ENCODE measurements at places on chromosomes 6 and 20.

DNA sequence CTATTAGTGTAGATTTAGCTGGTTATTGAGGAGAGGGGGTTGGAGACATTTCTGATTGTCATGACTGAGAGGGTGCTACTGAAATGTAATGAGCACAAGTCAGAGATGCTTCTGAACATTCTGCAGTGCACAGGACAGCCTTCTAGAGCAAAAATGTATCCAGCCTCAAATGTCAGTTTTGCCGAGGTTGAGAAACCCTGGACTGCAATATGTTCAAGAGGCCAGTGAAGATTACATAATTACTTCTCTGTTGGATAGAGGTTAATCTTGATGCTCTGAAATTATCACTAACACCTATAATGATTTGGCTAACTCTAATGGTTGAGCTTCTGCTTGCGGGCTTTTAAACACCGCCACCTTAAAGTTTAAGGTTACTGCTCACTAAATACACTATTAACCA is 3.4 kb upstream of the DUSP22 start:
- no peak for DNase-seq

- DNase-seq: no peak
Measured at GRCh38 chr6:123780021-123780420, 23.6 kb upstream of the NKAIN2 start.

DNA sequence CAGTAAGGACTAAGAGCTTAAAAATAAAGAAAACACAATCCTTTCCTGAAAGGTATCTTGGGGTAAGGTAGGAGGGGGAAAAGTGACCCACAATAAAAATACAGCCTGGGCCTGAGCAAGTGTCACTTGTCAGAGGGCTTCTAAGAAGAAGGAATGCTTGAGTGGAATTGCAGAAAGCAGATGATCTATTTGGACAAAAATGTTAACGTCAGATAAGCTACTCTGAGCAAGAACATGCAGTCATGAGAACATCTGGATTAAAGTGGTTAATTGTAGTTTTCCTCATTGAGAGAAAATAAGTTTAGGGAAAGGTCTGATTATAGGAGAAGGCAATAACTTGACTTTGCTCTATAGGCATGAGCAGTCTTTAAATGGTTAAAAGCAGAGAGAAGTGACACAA is 581.9 kb downstream of the HTR1B start:
- DNase-seq: no peak

DNA sequence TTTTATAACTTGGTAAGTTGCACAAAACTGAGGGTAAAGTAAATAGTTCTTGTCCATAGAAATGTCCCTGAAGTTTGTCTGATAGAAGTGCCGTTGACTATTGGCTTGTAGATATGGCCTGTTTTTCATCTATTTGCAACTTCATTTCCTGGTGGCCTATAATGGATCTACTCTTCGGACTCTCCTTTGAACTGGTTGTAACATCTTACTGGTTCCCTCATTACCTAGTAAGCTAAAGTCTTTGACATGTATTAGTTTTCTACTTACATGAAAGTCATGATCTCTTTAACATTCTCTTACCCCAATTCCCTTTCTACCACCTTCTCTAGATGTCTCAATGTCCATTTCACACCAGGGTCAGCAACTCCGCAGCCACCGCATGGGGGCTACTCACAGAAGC is 146.3 kb downstream of the GRM4 start:
- no peak for DNase-seq

GRCh38 chr20:25539742-25540672 is 45.3 kb downstream of the NINL start:
- DNase-seq: no peak

DNA sequence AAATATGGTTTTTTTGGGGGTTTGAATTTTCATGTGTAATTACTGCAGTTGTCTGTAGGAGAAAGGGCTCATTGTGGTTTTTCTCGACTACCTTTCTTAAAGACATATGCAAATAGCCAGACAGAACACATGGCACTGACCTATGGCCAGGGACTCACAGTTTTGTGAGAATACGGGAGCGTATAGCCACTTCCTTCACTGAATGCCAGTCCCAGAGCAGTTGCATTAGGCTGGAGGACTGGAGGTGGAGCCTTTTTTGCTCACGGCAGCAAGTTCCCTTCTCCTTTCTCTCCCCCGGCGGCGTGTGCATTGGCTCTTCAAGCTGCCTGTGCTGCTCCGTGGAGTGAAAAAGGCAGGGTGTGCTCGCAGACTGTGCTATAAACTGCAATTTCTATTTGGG is 114.9 kb downstream of the AKAP7 start:
- DNase-seq: peak; percentile 13

DNA sequence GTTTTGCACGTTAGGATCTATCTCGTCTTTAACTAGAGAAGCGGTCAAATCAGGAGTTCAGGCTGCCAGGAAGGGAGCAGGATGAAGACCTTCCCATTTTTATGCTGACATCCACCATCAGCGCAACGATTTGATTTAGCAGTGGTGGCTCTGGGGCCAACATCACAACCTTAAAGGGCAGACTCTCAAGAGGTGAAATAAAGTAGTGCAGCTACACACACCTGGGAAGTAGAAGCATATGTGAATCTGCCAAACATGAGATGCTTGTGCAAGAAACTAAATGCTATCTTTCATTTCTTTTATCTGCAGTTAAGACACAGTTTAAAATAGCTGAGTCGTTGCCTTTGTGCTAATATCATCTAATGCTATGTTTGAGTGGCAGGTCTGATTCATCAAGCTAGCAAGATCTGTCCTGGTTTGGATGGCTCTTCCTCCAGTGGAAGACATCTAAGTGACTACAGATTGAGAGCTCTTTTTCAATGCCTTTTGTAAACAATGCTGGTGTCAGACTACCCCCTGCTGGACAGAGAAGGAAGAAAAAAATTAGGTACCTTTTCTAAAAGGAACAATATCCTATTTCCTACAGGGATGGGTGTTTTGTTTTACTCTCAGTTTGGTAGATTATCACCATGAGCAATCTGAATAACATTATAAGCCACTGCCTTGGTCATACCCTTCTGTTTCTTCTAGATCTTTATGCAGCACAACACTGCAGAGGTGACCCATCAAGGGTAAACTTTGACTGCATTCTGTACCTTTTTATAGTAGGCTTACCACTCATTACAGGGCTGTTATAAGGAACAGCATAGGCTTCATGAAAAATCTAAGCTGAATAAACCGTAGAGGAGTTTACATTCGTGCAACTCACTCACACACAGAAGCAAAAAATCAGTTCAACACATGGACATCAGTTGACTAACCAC is 171.6 kb upstream of the FBXL4 start:
- no peak for DNase-seq

GRCh38 chr6:11692451-11693376 is 85.9 kb downstream of the ADTRP start:
- no peak for DNase-seq

- DNase-seq: no peak
Measured at GRCh38 chr6:13870214-13870830, 54.4 kb upstream of the RNF182 start.

DNA sequence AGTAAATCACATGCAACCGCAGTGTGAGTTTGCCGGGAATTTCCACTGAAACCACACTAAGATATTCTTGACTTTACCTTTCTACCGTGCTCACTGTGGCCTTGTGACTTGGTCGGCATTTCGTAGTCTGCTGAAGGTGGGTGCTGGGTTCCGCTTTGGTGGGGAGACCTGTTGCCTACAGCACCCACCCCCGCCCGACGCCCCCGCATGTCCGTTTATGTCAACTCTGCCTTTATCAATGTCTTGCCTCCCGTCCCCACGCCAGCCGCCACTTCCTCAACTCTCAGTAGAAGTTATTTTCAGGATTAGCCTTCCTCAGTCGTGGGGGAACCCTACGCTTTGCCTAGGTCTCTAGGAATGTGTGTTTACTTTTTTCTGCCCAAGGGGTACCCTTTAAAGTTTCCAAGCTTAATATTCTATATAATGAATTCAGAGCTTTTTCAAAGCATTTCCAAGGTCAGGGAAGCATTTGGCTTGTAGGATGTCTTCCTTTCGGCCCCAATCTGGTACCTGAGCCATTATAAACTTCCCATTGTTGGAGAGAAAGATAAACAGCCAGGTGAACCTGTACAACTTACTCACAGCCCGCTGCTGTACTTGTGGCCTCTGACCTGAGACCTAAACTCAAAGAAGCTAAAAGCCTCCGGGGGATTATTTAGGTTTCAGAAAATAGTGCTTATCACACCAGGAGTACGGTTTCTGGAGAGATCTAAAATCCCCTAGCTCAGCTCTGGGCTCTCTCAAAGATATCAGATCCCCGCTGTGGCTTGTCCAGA is 54.2 kb downstream of the TBC1D7 start:
- peak; percentile 66 for DNase-seq

- no peak for DNase-seq
Measured at GRCh38 chr6:125216015-125216414, 62.4 kb downstream of the TPD52L1 start.

Data from immature natural killer cell (primary cell).